Mesothelial cell of epicardium (in vitro differentiated cells): ENCODE measurements at places on chromosomes 5 and 9.

- no peaks in the 10 kb centered on the region for H3K27me3 ChIP-seq
- H3K4me1 ChIP-seq = no peaks in the 10 kb centered on the region
- no peak overlapping the region for H3K27ac ChIP-seq
Measured at GRCh38 chr9:13661014-13661413, 381.5 kb upstream of the MPDZ start.

DNA sequence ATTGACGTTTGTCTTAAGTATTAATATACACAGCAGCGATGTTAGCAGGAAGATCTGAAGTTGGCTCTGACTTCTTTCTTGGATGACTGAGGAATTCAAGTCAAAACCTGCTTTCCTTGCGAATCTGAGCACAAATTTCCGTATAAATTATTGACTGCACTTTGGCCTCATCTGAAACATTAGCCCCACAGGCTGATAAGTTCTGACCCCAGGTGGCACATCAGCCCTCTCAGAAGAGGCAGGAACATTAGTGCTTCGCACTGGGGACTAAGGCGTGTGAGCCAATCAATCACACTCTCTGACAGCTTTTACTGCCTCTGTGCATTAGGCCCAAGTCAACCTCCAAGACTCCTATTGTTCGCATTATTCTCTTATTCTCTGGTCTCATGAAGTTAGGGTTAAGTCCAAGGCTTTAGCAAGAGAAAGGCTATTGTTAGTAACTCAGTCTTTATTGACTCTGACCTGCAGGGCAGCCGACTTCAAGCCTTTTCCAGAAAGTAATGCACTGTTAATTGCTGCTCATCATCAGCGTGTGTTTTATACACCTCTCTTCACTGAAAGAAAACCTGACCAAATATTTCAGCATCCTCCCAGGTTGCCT lies 84.2 kb downstream of the ZNF608 start:
- no peaks in the 10 kb centered on the region for H3K36me3 ChIP-seq
- no peak overlapping the region for H3K4me3 ChIP-seq
- H3K27me3 ChIP-seq = no peaks in the 10 kb centered on the region
- no peak for DNase-seq

GRCh38 chr5:54454602-54455001 lies 897 bp upstream of the HSPB3 start:
- H3K27me3 ChIP-seq = no peaks in the 10 kb centered on the region
- no peaks in the 10 kb centered on the region for H3K36me3 ChIP-seq
- no peak overlapping the region for H3K4me3 ChIP-seq
- H3K27ac ChIP-seq = no peak overlapping the region

GRCh38 chr9:113520109-113520642 lies 56.6 kb downstream of the RGS3 start:
- H3K4me3 ChIP-seq = no peak overlapping the region
- DNase-seq = no peak
- H3K27ac ChIP-seq = no peak overlapping the region
- H3K27me3 ChIP-seq = no peaks in the 10 kb centered on the region
- peaks cover 8% of the 10 kb centered on the region for H3K4me1 ChIP-seq

DNA sequence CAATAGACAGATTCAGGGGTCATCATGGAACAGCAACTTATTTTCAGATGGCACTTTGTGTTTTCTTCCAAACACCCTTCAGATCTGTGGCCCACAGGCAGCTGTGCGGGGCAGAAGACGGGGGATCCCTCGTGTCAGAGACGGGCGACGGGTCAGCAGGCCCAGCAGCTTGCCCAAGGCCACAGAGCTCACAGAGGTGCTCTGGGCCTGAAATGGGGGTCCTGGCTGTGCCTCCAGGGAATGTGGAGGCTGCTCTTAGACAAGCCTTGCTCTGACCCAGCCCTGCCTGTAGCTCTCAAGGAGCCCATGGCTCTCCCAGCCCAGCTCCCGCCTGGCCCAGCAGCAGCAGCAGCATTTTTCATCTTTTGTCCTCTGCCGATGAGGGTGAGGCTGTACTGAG lies 40.9 kb upstream of the SARDH start:
- no peak overlapping the region for H3K4me3 ChIP-seq
- H3K36me3 ChIP-seq = peaks cover 11% of the 10 kb centered on the region
- H3K4me1 ChIP-seq = peaks cover 16% of the 10 kb centered on the region
- no peak overlapping the region for H3K27ac ChIP-seq
- DNase-seq = no peak
- no peaks in the 10 kb centered on the region for H3K27me3 ChIP-seq

- no peak overlapping the region for H3K4me3 ChIP-seq
- peaks cover 46% of the 10 kb centered on the region for H3K27me3 ChIP-seq
- H3K4me1 ChIP-seq = peaks cover 13% of the 10 kb centered on the region
- no peak overlapping the region for H3K27ac ChIP-seq
- DNase-seq = no peak
Measured at GRCh38 chr5:476102-476813, 33.3 kb downstream of the EXOC3 start.

- peaks cover 15% of the 10 kb centered on the region for H3K36me3 ChIP-seq
- peak overlapping the region; percentile 11 for H3K4me3 ChIP-seq
- no peaks in the 10 kb centered on the region for H3K27me3 ChIP-seq
Measured at GRCh38 chr5:95817430-95817829, 5.1 kb downstream of the GLRX start.

DNA sequence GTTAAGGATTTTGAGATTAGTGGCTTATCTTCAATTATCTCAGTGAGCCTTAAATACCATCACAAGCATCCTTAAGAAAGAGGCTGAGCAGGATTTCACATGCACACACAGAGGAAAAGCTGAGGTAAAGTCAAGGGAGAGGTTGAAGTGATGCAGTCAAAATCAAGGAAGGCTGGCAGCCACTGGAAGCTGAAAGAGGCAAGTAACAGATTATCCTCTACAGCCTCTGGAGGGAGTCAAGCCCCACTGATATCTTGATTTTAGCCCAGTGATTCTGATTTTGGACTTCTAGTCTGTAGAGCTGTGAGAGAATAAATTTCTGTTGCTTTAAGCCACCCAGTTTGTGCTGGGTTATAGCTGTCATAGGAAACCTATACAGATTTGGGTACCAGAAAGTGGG lies 80.1 kb downstream of the ANKRD31 start:
- no peak overlapping the region for H3K27ac ChIP-seq
- H3K4me1 ChIP-seq = no peaks in the 10 kb centered on the region

- H3K36me3 ChIP-seq = no peaks in the 10 kb centered on the region
- H3K27me3 ChIP-seq = no peaks in the 10 kb centered on the region
- no peak for DNase-seq
- no peak overlapping the region for H3K4me3 ChIP-seq
Measured at GRCh38 chr5:114243972-114244317, 117.9 kb upstream of the KCNN2 start.

DNA sequence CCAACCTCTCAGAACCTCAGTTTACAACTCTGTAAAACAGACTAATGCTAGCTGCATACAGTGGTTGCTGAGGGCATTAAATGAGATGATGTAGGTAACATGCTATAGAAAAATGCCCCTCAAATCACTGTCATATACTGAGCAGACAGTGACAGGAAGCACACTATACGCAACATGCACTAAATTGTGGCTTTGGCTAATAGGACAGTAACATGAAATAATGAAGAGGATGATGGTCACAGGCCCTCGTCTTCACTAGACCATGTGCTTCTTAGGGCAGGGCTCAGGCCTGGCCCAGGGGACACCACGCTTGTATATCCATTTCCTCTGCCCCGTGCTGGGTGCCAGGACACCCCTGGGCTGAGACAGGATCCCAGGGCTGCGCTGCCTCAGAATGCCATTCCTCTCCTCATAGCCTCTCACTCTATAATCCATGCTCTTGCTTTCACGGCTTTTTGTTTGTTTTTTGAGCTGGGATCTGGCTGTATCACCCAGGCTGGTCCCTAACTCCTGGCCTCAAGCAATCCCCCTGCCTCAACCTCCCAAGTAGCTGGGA lies 18.9 kb downstream of the CSF1R start:
- H3K4me3 ChIP-seq = no peak overlapping the region
- peaks cover 3% of the 10 kb centered on the region for H3K4me1 ChIP-seq
- no peaks in the 10 kb centered on the region for H3K27me3 ChIP-seq
- no peaks in the 10 kb centered on the region for H3K36me3 ChIP-seq

GRCh38 chr9:111003182-111003581 lies 35.1 kb downstream of the LPAR1 start:
- no peaks in the 10 kb centered on the region for H3K27me3 ChIP-seq
- no peak for DNase-seq
- no peak overlapping the region for H3K27ac ChIP-seq
- peaks cover 13% of the 10 kb centered on the region for H3K4me1 ChIP-seq

- H3K4me1 ChIP-seq = peaks cover 24% of the 10 kb centered on the region
- H3K4me3 ChIP-seq = no peak overlapping the region
- peaks cover 12% of the 10 kb centered on the region for H3K27me3 ChIP-seq
- H3K27ac ChIP-seq = no peak overlapping the region
- no peaks in the 10 kb centered on the region for H3K36me3 ChIP-seq
- peak; percentile 63 for DNase-seq
Measured at GRCh38 chr5:141778206-141778605, 96.2 kb upstream of the ARAP3 start.

GRCh38 chr5:82388181-82388580 lies 110.0 kb upstream of the RPS23 start:
- H3K27ac ChIP-seq = peak overlapping the region; percentile 91
- H3K4me1 ChIP-seq = peaks cover 64% of the 10 kb centered on the region
- no peaks in the 10 kb centered on the region for H3K27me3 ChIP-seq

DNA sequence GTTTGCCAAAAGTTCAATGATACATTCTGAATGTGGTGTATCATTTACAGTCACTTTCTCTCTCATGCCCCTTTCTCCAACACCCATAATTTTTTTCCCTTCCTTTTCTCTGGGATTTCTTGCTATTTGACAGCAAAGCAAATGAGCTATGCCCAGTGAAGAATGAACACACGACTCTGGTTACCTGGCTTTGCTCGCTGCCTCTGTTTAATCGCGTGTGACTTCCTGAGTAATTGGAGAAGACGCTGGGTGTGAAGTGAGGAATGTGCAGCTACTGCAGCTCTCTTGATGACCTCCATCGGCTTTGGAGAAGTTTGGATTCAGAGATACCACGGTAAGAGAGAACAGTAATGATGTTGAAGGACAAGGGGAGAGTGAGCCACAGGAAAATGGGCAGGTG lies 651.8 kb downstream of the KIF4B start:
- no peak for DNase-seq
- no peak overlapping the region for H3K27ac ChIP-seq
- no peaks in the 10 kb centered on the region for H3K4me1 ChIP-seq
- H3K36me3 ChIP-seq = no peaks in the 10 kb centered on the region

GRCh38 chr5:159884917-159885620 lies 31.2 kb upstream of the ADRA1B start:
- no peak for DNase-seq
- H3K4me3 ChIP-seq = no peak overlapping the region
- no peak overlapping the region for H3K27ac ChIP-seq

- H3K4me1 ChIP-seq = peaks cover 12% of the 10 kb centered on the region
- H3K4me3 ChIP-seq = no peak overlapping the region
- H3K36me3 ChIP-seq = no peaks in the 10 kb centered on the region
- no peaks in the 10 kb centered on the region for H3K27me3 ChIP-seq
- no peak overlapping the region for H3K27ac ChIP-seq
- DNase-seq = no peak
Measured at GRCh38 chr9:105311306-105311705, 66.9 kb downstream of the SLC44A1 start.

DNA sequence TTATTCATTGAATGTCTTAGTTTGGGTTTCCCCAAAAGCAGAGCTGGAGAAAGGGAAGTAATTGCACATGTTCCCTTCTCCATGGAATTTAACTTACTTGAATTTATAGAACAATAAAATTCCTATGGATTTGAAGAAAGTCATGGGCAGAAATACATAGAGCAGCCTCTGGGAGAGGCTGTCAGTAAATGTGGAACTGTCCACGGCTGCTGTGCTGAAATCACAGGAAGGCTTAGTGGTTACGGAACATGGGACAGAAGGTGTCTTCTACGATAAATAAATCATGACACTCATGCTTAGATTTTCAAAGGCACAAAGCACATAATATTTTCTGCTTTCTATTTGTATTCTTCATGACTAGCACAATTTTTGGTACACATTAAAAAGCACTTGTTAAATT lies 440.6 kb upstream of the IZUMO3 start:
- DNase-seq = no peak
- H3K36me3 ChIP-seq = no peaks in the 10 kb centered on the region
- H3K4me1 ChIP-seq = no peaks in the 10 kb centered on the region
- H3K27ac ChIP-seq = no peak overlapping the region
- H3K4me3 ChIP-seq = no peak overlapping the region

GRCh38 chr5:75513841-75514240 lies 2.1 kb downstream of the POLK start:
- no peaks in the 10 kb centered on the region for H3K27me3 ChIP-seq
- H3K4me1 ChIP-seq = peaks cover 27% of the 10 kb centered on the region
- H3K36me3 ChIP-seq = peaks cover 13% of the 10 kb centered on the region
- no peak overlapping the region for H3K27ac ChIP-seq

GRCh38 chr5:35780236-35780635 lies 76.5 kb upstream of the IL7R start:
- H3K36me3 ChIP-seq = no peaks in the 10 kb centered on the region
- no peak overlapping the region for H3K27ac ChIP-seq
- peaks cover 25% of the 10 kb centered on the region for H3K27me3 ChIP-seq
- H3K4me1 ChIP-seq = peaks cover 9% of the 10 kb centered on the region

GRCh38 chr5:138102454-138103318 lies 18.9 kb downstream of the WNT8A start:
- H3K27me3 ChIP-seq = peaks cover 20% of the 10 kb centered on the region
- DNase-seq = no peak
- H3K4me1 ChIP-seq = peaks cover 2% of the 10 kb centered on the region
- no peaks in the 10 kb centered on the region for H3K36me3 ChIP-seq
- H3K4me3 ChIP-seq = no peak overlapping the region

DNA sequence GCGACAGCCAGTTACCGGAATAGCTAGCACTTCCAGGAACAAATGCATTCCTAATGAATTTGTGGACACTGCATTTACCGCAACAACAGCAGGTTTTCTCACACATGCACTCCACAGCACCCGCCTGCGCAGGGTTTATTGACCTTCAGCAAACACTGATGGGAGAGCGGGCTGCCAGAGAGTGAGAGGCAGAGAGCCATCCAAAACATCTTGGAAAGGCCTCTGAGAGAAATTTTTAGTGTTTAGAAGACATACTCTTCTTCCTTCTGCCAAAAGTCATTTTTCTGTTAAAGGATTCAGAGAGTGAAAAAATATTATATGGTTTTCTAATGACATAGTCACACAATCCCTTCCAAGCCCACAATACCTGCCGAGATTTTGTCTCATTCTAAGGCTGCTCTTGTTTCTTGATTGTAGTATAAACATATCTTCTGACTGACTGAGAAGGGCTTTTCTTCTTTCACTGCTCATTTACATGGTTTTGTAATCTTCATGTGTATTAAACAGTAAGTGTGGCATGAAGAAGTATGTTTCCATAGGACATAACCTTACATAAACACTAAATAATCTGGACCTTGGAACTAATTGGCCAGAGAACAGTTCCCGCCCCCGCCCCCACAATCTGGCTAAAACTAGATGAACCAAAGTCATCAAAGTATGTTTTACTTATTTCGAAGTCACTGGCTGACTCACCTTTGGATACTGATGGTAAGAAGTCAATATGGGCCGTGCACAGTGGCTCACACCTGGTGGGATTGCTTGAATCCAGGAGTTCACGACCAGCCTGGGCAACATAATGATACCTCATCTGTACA lies 432.5 kb upstream of the MEF2C start:
- no peaks in the 10 kb centered on the region for H3K36me3 ChIP-seq
- H3K27me3 ChIP-seq = no peaks in the 10 kb centered on the region
- peaks cover 5% of the 10 kb centered on the region for H3K4me1 ChIP-seq

GRCh38 chr5:122933956-122934355 lies 88.5 kb downstream of the SNX24 start:
- peaks cover 8% of the 10 kb centered on the region for H3K36me3 ChIP-seq
- peaks cover 8% of the 10 kb centered on the region for H3K4me1 ChIP-seq
- no peak for DNase-seq
- no peak overlapping the region for H3K4me3 ChIP-seq
- no peak overlapping the region for H3K27ac ChIP-seq
- H3K27me3 ChIP-seq = no peaks in the 10 kb centered on the region
